ENCODE measurements at places on chromosomes 7 and 10. TPM values are rescaled to one million over a fixed set of nuclear protein-coding genes. Genes with fewer than 3 reads are reported as not detected.

TECPR1 gene
- total RNA-seq, result 15.7 TPM

R3HCC1L gene
- total RNA-seq, result 7.7 TPM

ELAPOR2 gene
- total RNA-seq, result 2.2 TPM

NANOS1 gene
- 1.3 TPM for total RNA-seq

HPSE2 gene
- total RNA-seq, result 0.20 TPM

NPC1L1 gene
- not detected for total RNA-seq

PDE1C gene
- 0.72 TPM for total RNA-seq
